ENCODE measurements at places on chromosomes 6 and 20. TPM values are rescaled to one million over a fixed set of nuclear protein-coding genes. Genes with fewer than 3 reads are reported as not detected.

FAM83D gene
- total RNA-seq: 11.4 TPM

PRKN gene
- total RNA-seq: 6.5 TPM

CENPW gene
- 5.4 TPM for total RNA-seq

SNAI1 gene
- total RNA-seq: 0.69 TPM

SLC17A2 gene
- total RNA-seq: 0.11 TPM

CDH26 gene
- total RNA-seq: 4.1 TPM

BHLHE23 gene
- 0.26 TPM for total RNA-seq

PGC gene
- not detected for total RNA-seq

MYT1 gene
- total RNA-seq: 0.48 TPM

SRSF12 gene
- 8.6 TPM for total RNA-seq

LAMA4 gene
- 426 TPM for total RNA-seq

Measured in urinary bladder (tissue), 4 donors.